ENCODE measurements at places on chromosomes 6 and 20.

GRCh38 chr20:37185686-37186085 is 6.3 kb upstream of the MROH8 start:
- DNase-seq: no peak

DNA sequence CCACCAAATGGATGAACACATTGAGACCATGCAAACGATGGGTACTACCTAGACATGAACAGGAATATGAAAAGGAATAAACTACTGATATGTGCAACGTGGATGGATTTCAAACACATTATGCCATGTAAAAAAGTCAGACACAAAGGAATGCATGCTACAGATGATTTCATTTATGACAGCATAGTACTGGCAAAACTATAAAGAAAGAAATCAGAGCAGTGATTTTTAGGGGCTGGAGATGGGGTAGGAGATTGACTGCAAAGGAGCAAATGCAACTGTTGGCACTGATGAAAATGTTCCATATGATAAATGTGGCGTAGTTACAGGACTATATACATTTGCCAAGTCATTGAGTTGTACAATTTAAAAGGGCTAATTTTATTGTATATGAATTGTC is 13.4 kb upstream of the COL12A1 start:
- DNase-seq: no peak

GRCh38 chr6:109318328-109318876 is 63.9 kb downstream of the CD164 start:
- no peak for DNase-seq

GRCh38 chr6:47061309-47062300 is 19.5 kb upstream of the ADGRF1 start:
- DNase-seq: no peak

DNA sequence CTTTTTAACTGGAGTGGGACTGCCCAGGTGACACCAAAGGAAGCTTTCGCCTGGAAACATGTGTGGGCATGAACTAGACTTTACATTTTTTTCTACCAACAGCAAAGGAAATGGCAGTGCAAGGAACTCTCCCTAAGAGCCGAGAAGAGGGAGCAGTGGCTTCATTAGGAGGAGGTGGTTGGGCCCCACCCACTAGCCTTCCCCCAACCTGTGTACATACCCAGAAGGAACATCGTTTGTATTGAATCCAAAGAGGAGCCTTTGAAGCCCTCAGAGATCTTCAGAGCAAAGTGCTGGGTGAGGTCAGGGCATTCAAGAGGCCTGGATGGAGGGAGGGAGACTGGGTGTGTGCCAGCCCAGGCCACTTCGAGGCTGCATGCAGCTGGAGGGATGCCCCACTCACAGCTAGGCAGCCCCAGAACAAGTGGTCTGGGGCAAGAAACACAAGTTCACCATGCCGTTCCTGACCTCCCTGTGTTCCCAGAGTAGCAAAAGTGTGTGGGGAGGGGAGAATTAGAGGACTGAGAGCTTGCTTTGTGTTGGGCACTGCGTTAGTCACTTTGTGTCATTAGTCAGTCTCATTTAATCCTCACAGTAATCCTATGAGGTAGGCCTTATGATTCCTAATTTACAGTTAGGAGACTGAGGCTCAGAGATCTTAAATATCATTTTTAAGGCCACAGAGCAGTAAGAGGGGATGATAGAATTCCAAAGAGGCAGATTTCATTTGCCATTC is 191.6 kb upstream of the SUPT3H start:
- no peak for DNase-seq

GRCh38 chr6:1993042-1993441 is 252.4 kb downstream of the GMDS start:
- no peak for DNase-seq

- DNase-seq: no peak
Observed at GRCh38 chr20:54058420-54059139, 11.8 kb downstream of the BCAS1 start.

DNA sequence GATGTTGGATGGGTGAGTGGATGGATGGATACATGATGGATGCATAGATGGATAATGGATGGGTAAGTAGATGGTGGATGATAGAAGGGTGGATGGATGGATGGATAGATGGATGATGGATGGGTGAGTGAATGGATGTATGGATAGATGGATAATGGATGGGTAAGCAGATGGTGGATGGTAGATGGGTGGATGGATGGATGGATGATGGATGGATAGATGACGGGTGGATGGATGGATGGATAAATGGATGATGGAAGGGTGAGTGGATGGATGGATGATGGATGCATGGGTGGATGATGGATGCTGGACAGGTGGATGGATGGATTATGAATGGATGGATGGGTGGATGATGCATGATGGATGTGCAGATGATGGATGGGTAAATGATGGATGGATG is 175.5 kb downstream of the TAF4 start:
- DNase-seq: no peak

DNA sequence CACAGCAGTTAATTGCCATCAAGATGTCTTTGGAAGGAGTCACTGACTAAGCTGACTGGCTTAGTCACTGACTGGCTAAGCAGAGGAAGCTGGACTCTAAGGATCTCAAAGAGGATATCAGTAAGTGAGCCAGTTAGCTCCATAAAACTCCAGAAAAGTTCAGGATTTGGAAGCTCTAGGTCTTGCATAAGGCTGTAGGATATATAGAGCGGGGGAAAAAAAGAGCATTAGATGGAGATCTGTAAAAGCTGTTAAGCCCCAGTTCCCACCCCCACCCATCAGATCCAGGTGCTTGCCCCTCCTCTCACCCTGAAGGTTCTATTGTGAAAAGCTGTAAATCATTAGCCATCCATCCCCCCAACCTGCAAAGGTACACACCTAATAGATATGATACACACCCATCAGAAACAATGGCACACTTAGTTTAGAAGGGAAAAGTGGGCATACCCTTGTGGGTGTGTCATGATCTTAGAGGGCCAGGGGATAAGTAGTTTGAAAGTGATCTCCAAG is 32.2 kb downstream of the CARMIL1 start:
- peak; percentile 53 for DNase-seq

- no peak for DNase-seq
Observed at GRCh38 chr6:9612489-9612888, 802.4 kb downstream of the TFAP2A start.

GRCh38 chr20:62901891-62902290 is 24.4 kb downstream of the DIDO1 start:
- no peak for DNase-seq

DNA sequence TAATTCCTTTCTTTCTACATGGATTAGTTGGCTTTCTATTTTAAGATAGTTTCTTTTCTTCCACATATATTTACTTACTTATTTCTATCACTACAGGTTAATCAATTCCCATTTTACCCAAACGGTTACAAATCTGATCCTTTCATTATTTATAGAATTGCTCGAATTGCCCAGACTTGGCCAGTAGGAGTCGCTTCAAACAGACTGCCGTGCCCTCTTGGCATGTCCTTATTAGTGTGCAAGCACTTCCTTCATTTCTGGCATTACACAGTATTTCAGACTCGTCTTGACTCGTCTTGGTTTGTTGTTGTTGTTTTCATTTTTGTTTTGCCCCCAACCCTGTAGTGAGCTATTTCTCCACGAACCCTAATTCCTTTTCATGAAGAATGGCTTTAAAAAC is 74.6 kb downstream of the SAMD3 start:
- no peak for DNase-seq

DNA sequence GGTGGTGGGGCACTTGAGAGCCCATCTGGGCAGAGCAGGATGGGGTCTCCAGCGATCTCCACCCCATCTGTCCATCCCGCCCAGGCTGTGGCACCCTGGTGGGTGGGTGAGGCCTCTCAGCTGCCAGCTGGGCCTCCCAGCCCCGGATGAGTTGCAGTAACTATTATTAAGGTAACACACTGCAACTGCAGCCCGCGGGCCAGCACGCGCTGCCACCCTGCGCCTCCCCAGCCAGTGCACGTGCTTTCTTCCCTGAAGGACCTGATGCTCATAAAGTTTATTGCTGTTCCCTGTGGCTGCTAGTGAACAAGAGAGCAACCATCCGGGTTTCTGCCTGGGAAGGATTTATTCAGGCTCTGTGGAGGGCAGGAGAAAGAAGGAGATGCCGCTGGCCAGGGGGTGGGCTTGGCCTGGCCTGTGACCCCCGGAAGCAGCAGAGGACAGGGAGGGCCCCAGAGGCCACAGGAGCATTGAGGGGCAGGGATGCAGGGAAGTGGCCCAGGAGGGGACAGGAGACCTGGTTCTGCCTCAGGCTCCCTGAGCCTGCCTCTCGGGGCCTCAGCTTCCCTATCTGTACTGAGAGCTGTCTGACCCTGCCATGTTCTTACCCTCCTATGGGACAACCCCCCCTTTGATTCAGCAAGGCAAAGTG is 1.7 kb downstream of the IP6K3 start:
- no peak for DNase-seq

DNA sequence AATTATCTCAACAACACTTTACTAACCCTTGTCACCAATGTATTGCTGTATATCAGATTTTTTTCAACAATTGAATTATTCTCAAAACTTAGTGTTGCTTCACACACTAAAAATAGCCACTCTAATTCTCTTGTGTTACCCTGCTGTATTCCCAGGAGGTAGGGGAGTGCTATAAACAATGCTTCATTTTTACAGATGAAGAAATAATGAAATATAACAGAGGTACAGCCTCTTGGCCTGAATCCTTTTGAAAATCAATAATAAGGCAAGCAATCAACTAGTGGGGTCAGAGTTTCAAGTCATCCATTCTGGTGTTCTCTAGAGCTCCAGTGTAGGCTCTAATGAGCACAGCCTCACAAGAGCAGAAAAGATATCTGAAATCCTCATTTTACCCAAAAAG is 10.9 kb downstream of the HIVEP2 start:
- no peak for DNase-seq

- DNase-seq: no peak
Observed at GRCh38 chr20:17732907-17733521, 33.2 kb downstream of the BANF2 start.

DNA sequence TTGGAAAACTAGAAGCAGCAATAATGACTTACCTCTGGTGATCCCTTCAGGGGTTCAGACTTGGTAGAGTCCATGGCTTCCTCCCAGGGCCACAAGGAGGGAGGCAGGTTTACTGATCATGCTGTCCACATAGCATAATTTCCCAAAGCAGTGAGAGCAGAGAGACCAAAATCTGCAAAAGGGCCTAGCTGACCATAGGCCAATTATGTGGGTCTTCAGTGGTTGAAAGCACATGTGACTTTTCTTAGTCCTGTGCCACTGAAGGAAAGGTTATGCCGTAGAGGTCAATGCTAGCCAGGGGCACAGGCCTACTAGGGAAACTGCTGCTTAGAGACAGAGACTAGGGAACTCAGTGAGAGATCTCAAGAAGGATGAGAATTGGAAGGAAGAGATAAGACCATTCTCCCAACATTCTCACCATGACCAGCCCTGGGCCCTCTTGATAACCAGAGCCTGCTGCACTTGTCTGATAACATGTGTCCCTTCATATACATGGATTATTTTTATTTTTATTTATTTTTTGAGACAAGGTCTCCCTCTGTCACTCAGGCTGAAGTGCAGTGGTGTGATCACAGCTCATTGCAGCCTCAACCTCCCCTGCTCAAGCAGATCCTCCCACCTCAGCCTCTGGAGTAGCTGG is 2.0 kb upstream of the GTPBP2 start:
- DNase-seq: no peak

GRCh38 chr6:121876721-121877120 is 441.3 kb downstream of the GJA1 start:
- no peak for DNase-seq

- no peak for DNase-seq
Observed at GRCh38 chr6:108242721-108243120, 18.1 kb downstream of the SNX3 start.

GRCh38 chr6:14211562-14211942 is 94.0 kb downstream of the CD83 start:
- no peak for DNase-seq

GRCh38 chr6:2818593-2818992 is 23.1 kb downstream of the SERPINB1 start:
- DNase-seq: no peak

DNA sequence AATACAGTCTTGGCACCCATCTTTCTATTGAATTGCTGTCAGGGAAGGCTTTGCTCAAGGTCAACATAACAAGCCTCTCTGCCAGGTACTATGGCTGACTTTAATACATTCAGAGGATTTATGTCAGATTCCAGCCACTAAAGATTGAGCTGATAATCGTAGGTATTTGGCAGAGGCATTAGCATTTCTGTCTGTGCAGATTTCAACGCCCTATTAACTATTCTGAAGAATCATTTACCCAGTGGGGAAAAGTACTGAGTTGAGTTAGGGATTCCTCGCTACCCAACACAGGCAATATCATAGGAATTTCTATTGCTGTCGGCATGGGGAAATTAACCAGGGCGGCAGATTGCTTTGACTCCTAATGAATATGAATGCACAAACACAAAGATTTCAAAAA is 233.7 kb upstream of the SPTLC3 start:
- DNase-seq: no peak

- no peak for DNase-seq
Observed at GRCh38 chr20:33693289-33693688, 7.1 kb upstream of the E2F1 start.

- no peak for DNase-seq
Observed at GRCh38 chr20:51612896-51613295, 70.4 kb upstream of the NFATC2 start.

- no peak for DNase-seq
Observed at GRCh38 chr6:42129360-42129676, 13.1 kb downstream of the C6orf132 start.

- no peak for DNase-seq
Observed at GRCh38 chr6:92559003-92559402, 860.4 kb downstream of the EPHA7 start.

- no peak for DNase-seq
Observed at GRCh38 chr6:23280437-23280836, 711.1 kb downstream of the HDGFL1 start.

- DNase-seq: no peak
Observed at GRCh38 chr6:87384038-87384437, 23.7 kb upstream of the CFAP206 start.

DNA sequence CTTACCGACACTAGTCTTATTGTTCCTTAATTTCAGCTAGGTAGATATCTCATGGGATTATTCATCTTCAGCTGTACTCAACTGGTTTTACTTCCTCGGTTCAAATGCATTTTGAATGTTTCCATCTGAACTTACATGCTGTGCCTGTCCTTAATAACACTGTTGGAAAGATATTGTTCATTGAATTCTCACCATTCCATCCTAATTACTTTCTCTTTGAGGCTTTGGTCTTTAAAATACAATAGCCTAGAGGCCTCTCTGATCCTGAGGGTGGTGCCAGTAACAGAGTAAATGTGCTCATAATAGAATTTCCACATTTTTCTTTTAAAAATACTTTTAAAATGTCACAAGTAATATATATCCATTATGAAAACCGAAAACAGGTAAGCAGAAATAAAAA is 54.0 kb downstream of the IL20RA start:
- no peak for DNase-seq

- no peak for DNase-seq
Observed at GRCh38 chr20:16283307-16283706, 289.9 kb downstream of the KIF16B start.

Data from RWPE1 (cell line).